NCI-H2081 treated with DMSO at 0.1 percent for 48 hours (cell line): ENCODE measurements at places on chromosomes 12 and 14.

GRCh38 chr12:91367234-91367849 lies 184.7 kb upstream of the DCN start:
- DNase-seq = no peak

- DNase-seq = no peak
These were observed at the start of gene PLEKHG7 for GRCh38 chr12:92702754-92703679. Gene PLEKHG7, plus strand, starts transcription at chr12:92702989. Its CDS starts 3,643 bp downstream, at chr12:92706632.

DNA sequence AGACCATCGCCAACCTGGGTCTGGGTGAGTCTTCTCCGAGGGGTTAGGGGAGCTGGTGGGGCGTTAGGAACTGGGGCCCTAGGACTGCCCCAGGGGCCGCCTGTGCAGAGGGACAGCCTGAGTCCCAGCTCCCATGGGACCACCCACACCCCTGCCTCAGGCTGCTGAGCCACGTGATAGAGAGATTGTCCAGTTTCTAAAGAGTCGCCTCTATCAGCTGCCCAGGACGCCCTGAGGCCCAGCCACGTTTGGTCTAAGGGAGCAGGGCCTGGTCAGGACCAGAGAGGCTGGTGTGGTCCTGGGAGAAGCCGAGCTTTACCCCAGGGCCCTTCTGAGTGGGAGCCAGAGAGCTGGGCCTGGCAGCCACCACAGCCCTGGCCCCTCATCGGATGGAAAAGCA lies 107.1 kb downstream of the LGMN start:
- DNase-seq = no peak

DNA sequence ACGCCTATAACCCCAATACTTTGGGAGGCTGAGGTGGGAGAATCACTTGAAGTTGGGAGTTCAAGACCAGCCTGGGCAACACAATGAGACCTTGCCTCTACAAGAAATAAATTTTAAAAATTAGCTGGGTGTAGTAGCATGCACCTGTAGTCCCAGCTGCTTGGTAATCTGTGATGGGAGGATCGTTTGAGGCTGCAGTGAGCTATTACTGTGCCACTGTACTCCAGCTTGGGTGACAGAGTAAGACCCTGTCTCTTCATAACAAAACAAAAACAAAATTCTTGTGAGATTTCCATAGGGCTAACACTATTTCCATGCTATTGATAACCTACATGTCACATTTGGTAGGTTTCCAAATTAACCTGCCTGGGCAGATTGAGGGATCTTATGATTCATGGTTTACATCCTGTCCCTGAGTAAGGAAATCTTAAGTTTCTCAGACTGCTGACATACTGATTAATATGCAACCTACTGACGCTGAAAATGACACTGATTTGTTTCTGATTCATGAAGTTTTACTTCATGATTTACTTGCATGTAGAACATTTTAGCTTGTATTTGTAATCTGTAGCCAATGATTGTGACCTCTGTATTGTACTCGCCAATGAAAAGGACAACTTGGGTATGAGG lies 15.9 kb downstream of the ATP6V1D start:
- DNase-seq = no peak

- no peak for DNase-seq
These were observed 4.4 kb upstream of the HCFC2 start for GRCh38 chr12:104059963-104060362.

DNA sequence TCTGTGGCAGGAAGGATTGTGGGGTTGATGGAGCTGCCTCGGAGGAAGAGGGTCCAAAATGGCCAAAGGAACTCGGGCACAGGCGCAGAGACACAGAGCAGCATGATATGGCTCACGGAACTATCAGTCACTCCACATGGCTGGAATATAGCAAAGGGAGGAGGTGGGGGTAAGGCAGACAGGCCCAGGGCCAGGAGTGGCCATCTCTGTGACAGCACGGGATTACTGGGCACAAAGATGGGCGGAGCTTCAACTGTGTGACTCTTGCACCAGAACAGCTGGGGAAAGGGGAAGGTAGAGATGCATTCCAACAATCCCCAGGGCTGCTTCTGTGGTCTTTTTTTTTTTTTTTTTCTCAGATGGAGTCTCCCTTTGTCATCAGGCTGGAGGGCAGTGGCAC lies 24.8 kb upstream of the EML1 start:
- DNase-seq = no peak
